ENCODE measurements at places on chromosomes 1 and 21.
A peak's percentile ranks its signal among the peaks of the same experiment; 100 is the strongest.

GRCh38 chr1:185369786-185370185, 52.7 kb upstream of the IVNS1ABP start:
- DNase-seq: no peak

GRCh38 chr1:25026730-25027450, 96.8 kb upstream of the RUNX3 start:
- DNase-seq: no peak

- DNase-seq: no peak
Observed at GRCh38 chr1:232045139-232045994, 418.8 kb downstream of the DISC1 start.

- no peak for DNase-seq
Observed at GRCh38 chr1:34906756-34907155, 22.7 kb downstream of the DLGAP3 start.

GRCh38 chr1:160835751-160836150, 26.9 kb downstream of the CD244 start:
- no peak for DNase-seq

GRCh38 chr1:56416495-56416894, 162.9 kb downstream of the PLPP3 start:
- DNase-seq: no peak

DNA sequence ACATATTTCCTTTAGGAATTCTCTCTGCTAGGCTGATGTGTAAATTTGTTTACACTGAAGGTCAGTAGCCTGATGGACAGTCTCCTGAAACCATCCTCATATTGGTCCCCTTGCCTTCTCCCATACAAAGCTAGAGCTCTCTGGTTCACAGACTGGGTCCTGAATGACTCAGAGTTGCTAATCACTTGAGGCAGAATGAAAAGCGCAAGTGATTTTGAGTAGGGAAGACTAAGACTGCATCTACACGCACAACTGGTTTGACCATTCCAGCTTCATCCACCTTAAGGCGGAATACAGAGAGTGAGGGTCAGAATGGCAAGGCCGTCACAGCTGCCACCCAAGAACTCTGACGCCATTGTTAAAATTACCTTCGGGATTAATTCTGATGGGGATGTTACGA, 70.2 kb upstream of the KIF26B start:
- DNase-seq: no peak

GRCh38 chr21:29557931-29558725, 259.4 kb downstream of the BACH1 start:
- no peak for DNase-seq

GRCh38 chr1:4612991-4613390, 41.4 kb upstream of the AJAP1 start:
- DNase-seq: no peak

GRCh38 chr1:56336982-56337381, 242.4 kb downstream of the PLPP3 start:
- no peak for DNase-seq

DNA sequence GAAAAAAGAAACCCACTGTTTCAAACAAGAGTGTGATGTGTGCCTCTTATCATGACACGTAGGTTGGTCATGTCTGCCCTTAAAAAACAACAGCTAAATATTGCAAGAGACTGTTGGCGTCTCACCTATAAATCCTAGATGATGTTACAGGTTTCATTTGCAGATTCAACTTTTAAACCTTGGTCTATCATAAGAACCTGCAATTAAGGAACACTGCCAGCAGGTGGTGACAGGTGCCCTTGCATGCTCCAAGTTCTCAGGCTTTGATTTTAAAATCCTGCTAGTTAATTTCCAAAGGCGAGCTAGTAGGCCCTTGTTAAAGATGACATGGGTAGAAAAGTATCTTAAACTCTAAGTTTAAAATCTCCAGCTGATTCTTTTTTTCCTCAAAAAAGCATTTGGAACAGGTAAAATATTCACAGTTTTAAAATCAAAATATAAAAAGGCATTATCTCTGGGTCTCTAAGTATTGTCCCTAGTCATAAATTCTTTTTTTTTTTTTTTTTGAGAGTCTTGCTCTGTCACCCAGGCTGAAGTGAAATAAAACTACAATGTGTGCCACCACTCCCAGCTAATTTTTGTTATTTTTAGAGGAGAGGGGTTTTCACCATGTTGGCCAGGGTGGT, 39.1 kb downstream of the CLSTN1 start:
- DNase-seq: peak; percentile 79

- no peak for DNase-seq
Observed at GRCh38 chr1:212586206-212587015, 22.1 kb upstream of the ATF3 start.

- DNase-seq: no peak
Observed at GRCh38 chr1:4636644-4637380, 17.6 kb upstream of the AJAP1 start.

- DNase-seq: no peak
Observed at GRCh38 chr1:215052256-215053015, 30.1 kb upstream of the KCNK2 start.

DNA sequence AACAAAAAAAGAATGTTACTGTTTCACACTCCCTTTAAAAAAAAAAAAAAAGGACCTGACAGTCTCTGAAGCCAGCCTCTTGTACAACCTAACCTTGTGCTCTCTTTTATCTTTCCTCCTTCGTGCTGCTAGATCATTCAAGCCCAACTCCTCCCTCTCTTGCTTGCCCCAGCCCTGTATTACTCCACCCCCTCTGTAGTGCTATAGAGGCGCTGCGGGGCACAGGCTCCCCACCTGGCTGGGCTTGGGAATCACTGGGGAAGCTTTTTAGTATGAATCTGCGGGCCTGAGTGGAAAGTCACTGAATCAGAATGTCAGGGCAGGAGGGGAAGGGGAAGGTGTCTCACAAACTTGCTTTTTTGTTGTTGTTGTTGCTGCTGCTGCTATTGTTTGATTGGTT, 383.7 kb upstream of the CAMK1G start:
- DNase-seq: no peak

DNA sequence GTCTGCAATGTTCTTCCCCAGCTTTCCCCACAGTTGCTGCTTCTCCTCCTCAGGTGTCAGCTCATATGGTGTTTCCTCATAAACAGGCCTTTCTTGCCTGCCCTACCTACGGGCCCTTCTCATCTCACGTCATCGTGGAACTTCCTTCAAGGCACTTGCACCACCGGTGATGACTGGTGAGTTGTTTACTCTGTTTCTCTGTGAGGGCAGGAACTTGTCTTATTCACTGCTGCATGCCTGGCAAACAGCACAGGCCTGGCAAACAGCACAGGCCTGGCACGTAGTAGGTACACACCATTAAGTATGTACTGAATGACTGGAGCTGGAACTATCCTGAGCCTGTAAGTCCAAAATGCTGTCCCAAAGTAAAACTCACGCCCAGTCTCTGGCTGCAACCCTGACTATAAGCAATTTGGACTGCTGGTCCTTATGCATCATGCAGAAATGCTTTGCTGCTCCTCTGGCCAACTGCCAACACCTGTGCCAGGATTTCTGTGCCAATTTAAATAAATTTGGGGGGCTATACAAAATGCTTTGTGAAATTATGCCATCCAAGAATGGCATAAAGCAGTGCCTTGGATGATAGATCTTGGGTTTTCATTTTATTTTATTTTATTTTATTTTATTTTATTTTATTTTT, 25.7 kb downstream of the STK40 start:
- DNase-seq: no peak

- DNase-seq: no peak
Observed at GRCh38 chr1:112394743-112395062, 1.3 kb upstream of the CTTNBP2NL start.

DNA sequence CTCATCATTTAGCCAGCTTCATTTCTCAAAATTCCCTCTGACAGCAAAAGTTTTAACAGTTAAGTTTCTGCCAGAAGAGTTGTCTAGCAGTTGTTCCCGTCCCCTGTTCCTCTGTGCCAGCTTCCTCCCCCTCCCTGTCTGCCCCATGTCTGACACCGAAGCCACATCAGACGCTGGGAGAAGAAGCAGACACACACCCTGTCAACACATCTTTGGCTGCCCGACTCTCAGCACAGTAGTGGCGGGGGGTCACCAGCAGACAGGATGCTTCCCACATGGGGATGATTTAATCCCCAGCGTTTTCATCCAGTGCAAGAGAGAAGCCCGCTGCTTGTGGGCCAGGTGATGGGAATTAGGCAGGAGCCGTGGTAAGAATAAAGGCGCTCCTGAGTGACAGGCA, 379.4 kb upstream of the RUNX1 start:
- DNase-seq: peak; percentile 52

DNA sequence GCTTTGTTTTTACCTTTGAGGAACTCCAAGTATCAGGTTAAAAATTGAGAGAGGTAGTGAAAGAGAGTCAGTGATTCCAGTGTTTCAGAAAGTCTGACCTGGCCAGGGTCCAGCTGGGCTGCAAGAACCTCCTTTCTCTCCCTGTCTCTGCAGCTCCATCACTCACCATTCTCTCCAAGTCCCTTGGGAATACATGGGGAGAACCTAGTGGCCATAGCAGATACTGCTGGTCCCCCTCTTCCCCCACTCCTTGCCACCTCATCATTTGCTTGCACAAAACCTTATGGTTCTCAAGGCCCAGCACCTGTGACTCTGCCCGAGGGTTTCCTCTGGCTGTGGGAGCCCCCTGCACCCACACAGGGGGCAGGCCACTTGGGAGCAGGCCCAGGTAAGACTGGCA, 279.5 kb downstream of the KIF26B start:
- DNase-seq: no peak

DNA sequence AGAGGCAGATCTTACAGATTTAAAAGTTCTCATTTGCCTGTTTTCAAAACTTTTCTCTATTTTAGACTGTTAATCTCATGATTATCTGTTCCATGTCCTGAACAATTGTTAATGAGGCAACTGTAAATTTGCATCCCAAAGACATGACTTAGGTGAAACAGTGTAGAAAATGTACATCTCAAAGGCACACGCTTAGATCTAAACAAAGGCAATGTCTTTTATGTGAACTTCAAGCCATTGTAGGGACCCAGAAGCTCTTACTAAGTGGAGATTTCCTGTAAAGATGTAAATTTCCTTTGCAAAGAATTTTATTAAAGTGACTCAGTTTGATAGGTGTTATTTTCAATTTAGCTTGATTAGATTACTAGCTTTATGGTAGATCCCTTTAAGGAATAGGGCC, 125.2 kb upstream of the F3 start:
- DNase-seq: no peak

GRCh38 chr1:223038288-223039006, 104.6 kb downstream of the TLR5 start:
- DNase-seq: no peak

- no peak for DNase-seq
Observed at GRCh38 chr1:177859572-177859971, 110.3 kb downstream of the SEC16B start.

Measured in thymus (tissue), 14 donors.